ENCODE measurements at places on chromosomes 4 and X.
A peak's percentile ranks its signal among the peaks of the same experiment; 100 is the strongest.

- no peak for DNase-seq
Observed at GRCh38 chr4:72846280-72847111, 223.0 kb downstream of the COX18 start.

- no peak for DNase-seq
Observed at GRCh38 chrX:72479324-72480274, 93.0 kb downstream of the HDAC8 start.

- no peak for DNase-seq
Observed at GRCh38 chr4:111494971-111495370, 650.3 kb upstream of the FAM241A start.

GRCh38 chr4:26873391-26874026 lies 12.9 kb downstream of the STIM2 start:
- peak; percentile 93 for DNase-seq

- DNase-seq, result no peak
Observed at GRCh38 chr4:102663073-102663472, 97.7 kb downstream of the MANBA start.

- no peak for DNase-seq
Observed at GRCh38 chr4:5889002-5889696, 3.7 kb downstream of the CRMP1 start.

- peak; percentile 1 for DNase-seq
Observed at GRCh38 chrX:155534800-155535199, 76.4 kb upstream of the F8A3 start.

GRCh38 chr4:82525307-82525911 lies 36.4 kb downstream of the TMEM150C start:
- no peak for DNase-seq

DNA sequence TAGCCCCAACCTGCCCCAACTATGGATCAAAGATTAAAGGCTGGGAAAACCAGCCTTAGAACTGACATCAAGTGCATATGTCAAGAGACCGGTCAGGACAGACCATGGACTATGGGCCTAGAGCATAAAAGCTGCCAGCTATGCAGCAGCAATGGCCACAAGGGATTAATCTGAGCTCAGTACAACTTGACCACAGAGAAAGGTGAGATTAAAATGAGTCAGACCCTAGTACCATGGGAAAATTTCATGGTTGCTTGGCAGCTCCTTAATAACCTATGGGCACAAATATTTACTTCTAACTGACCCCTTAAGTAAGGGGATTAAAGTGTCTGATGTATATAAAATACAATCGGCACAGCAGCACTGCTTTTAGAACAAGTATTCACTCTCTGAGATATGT lies 54.4 kb downstream of the CBR4 start:
- DNase-seq, result no peak

DNA sequence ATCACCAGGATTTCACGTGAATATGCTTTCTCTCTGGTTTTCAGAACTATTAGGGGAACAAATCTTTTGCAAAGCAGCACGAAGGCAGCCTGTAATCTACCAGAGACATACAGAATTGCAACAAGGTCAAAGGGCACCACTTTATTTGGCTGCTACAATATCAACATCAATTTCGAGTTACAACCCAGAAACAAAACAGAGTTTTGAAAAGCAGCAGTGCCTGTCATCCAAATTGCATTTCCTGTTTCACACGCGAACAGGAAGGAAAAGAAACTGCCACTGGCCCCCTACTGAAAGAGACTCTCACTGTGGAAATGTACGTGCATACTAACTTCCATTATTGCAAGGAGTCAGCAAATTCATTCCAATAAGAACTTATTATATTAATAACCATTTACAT lies 17.1 kb upstream of the C1QTNF7 start:
- peak; percentile 46 for DNase-seq

- no peak for DNase-seq
Observed at GRCh38 chr4:62912531-62912930, 1496.7 kb downstream of the TECRL start.

GRCh38 chr4:53005149-53005546 lies 143.0 kb downstream of the RASL11B start:
- DNase-seq, result no peak

- DNase-seq, result no peak
Observed at GRCh38 chrX:121761845-121762244, 714.4 kb downstream of the GLUD2 start.

- no peak for DNase-seq
Observed at GRCh38 chr4:55078987-55079386, 46.4 kb downstream of the KDR start.

- DNase-seq, result no peak
Observed at GRCh38 chrX:32116047-32116446, 1044.2 kb upstream of the FTHL17 start.

GRCh38 chrX:74419864-74420195 lies 1.5 kb upstream of the SLC16A2 start:
- DNase-seq, result peak; percentile 20

DNA sequence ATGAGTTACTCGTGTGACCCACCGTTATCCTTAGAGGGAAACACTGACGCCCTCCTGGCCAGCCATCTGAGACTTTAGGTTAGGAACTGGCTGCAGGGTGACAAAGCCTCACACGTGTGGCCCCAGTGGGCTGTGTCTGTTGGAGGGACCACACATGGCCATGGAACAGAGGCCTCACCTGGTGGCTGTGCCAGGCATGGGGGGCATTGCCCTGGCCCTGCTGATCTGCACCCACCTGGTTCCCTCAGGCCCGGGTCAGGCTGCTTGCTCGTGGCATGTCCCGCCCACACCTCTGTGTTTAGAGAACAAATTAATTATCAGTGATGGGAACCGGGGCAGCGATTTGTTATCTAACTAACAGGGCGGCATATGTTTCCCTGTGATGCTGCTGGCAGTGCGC lies 100.9 kb upstream of the PSAPL1 start:
- no peak for DNase-seq

GRCh38 chr4:146311238-146311970 lies 97.1 kb downstream of the REELD1 start:
- DNase-seq, result no peak

- DNase-seq, result peak; percentile 95
Observed at GRCh38 chrX:149540131-149540620, 636 bp upstream of the EOLA1 start.

DNA sequence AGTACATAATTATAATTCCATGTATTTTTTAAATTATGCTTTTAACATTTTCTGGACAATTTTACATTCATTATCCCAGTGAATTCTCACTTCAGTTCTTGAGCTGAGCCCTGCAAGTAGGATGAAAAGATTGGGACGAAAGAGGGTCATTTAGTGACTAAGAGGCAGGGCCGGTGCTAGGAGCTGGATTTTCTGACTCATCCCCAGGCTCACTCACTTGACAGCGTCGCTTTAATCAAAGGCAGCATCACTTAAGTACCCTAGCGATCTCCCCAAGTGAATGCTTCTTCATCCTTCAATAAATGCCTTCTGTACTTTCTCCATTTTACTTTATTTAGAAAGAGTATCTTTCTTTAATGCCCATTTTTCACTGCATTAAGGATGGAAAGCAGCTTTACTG lies 263.6 kb downstream of the HS3ST1 start:
- no peak for DNase-seq

DNA sequence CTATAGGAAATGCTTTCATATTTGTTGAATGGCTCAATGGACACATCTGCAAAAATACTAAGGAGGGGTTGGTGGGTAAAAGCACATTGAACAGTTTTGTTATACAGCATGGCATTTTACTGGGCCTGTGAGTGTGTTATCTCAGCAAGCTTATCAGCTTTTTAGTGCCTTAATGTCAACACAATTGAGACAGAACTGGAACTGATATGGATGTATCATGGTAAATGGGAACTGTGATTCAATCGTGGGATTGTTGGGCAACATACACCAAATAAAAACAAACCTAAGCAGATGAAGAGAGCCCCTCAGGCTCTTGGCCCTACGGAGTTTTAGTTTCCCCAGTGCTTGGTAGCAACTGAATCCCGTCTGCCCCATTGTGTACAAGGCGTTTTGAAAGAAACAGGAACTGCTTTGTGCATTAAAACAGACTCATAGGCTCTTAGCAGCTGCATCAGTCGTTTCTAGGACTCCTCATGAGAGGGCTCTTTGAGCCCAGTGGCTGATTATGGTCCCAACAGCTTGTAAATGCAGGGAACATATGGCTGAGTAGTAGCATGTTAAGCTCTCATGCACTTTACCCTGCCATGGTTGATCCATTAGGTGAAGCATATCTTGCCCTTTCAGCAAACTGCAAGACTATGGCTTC lies 7.3 kb downstream of the GPR119 start:
- no peak for DNase-seq

DNA sequence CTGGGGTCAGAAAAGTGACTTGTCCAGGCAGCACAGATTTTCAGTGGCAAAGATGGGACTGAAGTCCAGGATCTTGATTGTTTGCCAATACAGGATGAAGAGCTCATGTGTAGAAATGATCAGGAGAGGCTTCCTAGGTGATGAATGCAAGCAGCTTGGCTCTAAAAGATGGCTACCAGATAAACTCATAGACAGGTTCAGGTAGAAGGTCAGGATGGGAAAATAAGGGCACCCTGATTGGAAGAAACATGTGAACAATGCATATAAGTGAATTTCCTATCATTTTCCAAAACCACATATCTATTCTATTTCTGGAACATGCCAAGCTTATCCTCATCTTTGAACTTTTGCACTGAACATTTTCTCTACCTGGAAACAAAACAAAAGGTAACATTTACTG lies 87.7 kb downstream of the FAM13A start:
- no peak for DNase-seq

DNA sequence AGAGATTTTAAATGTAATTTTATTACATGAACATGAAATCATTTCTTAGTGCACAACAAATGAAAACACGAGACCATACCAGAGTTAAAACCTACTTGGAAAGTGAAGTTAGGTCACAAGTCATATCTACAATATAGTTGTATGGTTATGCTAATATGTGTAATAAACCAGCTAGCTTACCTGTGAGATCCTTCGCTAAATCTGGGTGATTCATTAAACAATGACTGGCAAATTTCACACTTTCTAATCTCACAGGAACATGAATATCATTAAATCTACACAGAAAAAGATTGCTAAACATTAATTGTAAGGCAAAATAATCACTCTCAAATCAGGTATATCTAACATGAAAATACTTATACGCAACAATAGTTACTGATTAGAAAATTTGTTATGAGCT lies 67.6 kb downstream of the PDS5A start:
- no peak for DNase-seq

DNA sequence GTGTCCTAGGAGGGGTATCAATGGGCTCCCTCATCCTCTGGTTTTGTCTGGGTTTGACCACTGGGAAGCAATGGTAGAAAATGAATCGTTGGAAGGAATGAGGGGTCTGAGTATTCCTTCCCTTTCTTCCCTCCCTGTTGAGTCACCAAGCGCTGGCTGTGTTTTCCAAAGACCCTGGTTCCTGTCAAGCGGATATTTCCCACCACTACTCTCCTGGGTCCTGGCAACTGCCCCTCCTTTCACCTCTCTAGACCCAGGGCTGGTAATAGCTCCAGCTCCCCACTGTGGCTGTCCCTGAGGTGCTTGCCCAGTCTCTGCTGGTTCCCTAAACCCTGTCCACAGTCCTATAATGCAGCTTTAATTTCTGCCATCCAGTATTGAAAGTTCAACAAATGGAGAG lies 22.2 kb downstream of the SMIM43 start:
- no peak for DNase-seq

DNA sequence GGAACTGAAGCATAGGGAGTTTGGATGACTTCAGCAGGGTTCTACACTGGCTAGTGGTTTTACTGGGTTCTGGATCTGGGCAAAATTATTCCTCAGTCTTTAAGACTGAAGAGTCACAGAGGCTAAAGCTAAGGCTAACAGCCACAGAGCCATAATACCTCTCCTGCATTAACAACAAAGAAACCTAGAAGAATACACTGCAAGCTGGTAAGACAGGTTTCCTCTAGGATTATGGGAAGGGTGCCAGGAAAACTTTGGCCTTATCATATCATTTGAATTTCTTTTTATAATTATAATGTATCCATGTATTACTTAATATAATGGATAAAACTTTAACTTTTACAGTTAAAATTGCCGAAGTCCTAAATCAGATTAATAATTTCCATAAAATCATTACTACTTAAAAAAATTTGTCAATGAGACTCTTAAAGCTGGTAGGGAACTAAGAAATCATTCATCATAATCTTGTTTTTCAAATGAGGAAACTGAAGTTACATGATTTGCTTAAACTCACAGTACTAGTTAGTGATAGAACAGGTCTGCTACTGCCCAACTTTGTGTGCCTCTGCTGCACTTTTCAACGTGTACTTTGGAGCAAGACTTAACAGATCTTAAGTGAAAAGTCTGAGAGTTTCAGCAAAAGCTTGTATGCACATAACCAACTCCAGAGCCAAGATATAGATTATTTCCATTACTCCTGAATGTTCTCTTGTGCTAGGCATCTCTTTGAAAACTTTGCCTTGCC lies 24.2 kb upstream of the PGRMC2 start:
- no peak for DNase-seq

Measured in activated CD8-positive, alpha-beta T cell treated with anti-CD3 and anti-CD28 coated beads for 36 hours (primary cell).